Lung microvascular endothelial cell (primary cell): ENCODE measurements at places on chromosomes 1 and 21. TPM values are rescaled to one million over a fixed set of nuclear protein-coding genes. Genes with fewer than 3 reads are reported as not detected.

GRCh38 chr1:71083271-71083670 is 2.4 kb upstream of the ZRANB2 start:
- no peak for DNase-seq

- no peak for DNase-seq
Observed at GRCh38 chr1:183244466-183244865, 58.4 kb downstream of the LAMC2 start.

- no peak for DNase-seq
Observed at GRCh38 chr21:15557925-15558324, 171.9 kb upstream of the USP25 start.

DNA sequence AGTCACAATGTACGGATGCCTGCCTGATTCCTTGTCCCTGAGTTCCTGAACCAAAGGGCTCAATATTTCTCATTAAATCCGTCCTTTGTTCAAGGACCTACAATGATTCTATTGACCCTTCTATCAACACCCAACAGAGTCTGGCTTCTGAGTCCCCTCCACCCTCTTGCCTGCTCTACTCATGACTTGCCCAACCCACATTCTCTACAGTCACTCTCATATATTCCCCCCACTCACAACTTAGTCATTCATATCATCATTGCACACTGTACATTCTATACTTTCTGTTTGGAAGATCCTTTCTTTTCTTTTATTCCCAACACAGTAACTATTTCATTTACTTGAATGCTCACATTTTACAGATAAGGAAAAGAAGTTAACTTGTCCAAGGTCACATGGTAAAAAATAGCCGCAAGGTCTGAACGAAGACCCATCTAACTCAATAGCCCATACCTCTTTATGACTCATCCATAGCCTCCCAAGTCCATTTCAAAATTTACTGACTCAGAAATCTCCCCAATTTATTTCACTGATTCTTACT is 3.6 kb downstream of the OTUD7B start:
- no peak for DNase-seq

- no peak for DNase-seq
Observed at GRCh38 chr1:155872527-155872926, 13.2 kb downstream of the SYT11 start.

C1QC gene
- total RNA-seq, result not detected in 2 replicates

CYP4Z1 gene
- total RNA-seq, result 0.20 TPM in 1 of 2 replicates, not detected in the other

DNA sequence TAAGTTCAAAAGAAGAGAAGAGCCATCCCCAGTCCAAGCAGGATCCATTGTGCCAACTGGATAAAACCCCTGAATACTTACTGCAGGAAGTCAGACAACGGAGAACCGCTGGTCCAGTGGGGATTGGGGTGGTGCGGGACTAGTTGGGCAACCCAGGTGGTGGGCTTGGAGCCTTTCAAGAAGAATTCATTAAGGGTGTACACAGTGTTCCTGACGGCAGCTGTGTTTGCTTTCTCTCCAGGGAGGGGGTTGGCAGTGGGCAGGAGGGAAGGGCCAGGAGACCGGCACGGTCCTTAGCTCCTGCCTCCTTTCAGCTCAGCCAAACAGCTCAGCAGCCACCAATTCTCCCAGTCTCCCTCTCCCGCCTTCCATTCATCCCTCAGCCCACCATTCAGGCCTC is 7.1 kb upstream of the CDK18 start:
- DNase-seq, result no peak

- DNase-seq, result no peak
Observed at GRCh38 chr1:3677484-3677883, 25.2 kb downstream of the TP73 start.

DNA sequence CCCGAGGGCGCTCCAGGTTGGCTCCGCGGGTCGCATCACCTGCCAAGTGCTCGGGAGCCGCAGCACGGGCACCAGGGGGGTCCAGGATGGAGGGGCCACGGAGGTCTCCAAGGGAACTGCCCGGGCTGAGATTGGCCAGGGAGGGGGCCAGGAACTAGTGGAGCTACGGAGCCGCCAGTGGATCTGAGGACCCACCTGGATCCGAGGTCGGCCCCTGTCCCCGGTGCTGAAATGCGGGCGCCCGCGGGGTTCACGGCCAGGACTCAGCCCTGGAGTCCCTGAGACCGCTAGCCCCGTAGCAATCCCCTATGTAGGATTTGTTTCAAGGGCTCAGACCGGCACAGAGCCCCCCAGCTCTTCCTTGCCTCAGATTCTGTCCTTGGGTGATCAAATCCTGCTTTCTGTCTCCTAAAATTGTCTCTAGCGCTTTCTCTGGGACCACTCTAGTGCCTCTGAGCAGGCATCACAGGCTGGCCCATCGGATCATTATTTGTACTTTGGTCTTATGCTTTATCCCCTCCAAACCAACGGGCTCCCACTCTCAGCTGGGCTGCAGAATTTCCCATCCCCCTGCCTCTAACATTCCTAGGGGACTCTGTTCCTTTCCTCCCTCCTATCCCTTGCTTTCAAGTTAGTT is 27.3 kb downstream of the KIAA2013 start:
- peak; percentile 33 for DNase-seq

GRCh38 chr1:183989078-183989577 is 48.4 kb downstream of the COLGALT2 start:
- DNase-seq, result no peak

KRTAP19-3 gene
- total RNA-seq, result not detected in 2 replicates

CHI3L2 gene
- not detected in 2 replicates for total RNA-seq

DNA sequence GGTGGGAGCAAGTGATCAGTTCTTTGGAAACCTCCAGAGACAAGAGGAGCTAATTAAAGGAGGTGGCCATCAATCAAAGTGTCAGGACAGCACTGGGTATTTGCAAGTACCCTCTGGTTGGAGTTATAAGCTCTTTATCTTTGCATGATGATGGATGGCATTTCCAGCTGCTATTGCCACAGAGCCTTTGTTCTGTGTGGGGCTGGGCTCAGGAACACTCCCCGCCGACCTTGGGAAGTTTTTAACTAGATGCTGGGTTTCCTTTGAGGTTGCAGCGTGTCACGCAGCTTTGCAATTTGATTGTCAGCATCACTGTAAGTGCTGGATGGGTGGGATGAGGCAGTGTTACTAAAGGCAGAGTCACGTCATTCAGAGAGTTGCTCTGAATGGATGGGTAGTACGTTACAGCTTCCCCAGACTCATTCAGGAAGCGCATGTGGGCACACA is 68.9 kb downstream of the CNIH3 start:
- peak; percentile 27 for DNase-seq

- peak; percentile 56 for DNase-seq
Observed at GRCh38 chr1:225474986-225475820, 47.4 kb upstream of the LBR start.

OR2L5 gene
- not detected in 2 replicates for total RNA-seq

G0S2 gene
- total RNA-seq, result 0.20 and 3.7 TPM in 2 replicates

DNA sequence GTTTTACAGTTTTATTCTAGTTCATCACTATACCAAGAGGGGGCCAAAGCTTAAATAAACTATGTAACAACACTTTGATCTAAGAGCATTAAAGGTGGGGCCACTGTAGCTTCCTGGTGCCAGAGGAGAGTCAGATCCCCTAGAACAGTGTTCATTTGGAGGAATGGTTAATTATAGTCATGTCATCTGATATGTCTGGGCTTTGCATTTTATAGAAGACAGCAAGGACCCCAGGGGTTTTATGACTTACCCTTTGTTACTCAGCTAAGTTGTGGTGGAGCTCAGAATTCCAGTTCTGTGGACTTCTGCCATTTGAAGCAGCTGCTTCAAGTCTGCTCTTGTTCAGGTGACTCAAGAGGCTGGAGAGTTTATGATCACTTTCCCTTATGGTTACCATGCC is 16.7 kb downstream of the KDM4A start:
- DNase-seq, result no peak

VASH2 gene
- total RNA-seq, result under 0.01 TPM in 2 replicates

GRCh38 chr1:246506367-246506673 is 759 bp downstream of the SMYD3 start:
- no peak for DNase-seq

DNA sequence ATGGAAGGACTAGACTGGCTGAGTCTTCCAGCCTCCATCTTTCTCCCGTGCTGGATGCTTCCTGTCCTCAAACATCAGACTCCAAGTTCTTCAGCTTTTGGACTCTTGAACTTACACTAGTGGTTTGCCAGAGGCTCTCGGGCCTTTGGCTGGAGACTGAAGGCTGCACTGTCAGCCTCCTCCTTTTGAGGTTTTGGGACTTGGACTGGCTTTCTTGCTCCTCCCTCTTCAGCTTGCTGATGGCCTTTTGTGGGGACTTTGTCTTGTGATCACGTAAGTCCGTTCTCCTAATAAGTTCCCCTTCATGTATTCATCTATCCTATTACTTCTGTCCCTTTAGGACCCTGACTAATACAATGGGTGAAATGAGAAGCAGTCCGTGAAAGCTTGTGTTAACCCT is 196.4 kb downstream of the KAZN start:
- DNase-seq, result no peak

IVL gene
- not detected in 2 replicates for total RNA-seq

PTPN14 gene
- total RNA-seq, result 57.1 and 71.8 TPM in 2 replicates

GRCh38 chr1:153352523-153352922 is 3.9 kb upstream of the PGLYRP4 start:
- DNase-seq, result peak; percentile 67

RAD54L gene
- 0.79 and 2.2 TPM in 2 replicates for total RNA-seq

DNA sequence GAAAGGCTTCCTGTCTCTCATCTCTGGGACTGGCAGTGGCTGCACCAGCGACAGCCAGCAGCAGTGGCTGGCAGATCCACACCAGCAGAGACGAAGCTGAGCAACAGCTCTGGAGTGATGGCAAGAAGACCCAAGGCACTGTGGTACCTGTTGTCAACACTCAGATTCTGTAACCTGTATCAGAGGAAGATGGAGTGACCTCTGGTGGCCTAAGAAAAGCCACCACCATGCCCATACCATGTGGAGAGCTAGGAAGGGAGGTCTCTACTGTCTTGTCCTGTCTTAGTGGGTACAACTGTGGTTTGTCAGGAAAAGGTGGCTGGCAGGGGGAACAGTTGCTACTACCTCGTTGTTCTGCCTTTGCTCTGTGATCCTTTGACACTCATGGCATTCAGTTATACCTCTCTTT is 22.5 kb upstream of the RHBDL2 start:
- DNase-seq, result no peak

- no peak for DNase-seq
Observed at GRCh38 chr1:219686171-219686570, 73.3 kb upstream of the ZC3H11B start.

GRCh38 chr1:194908643-194909042 is 1699.6 kb downstream of the KCNT2 start:
- DNase-seq, result no peak

DNA sequence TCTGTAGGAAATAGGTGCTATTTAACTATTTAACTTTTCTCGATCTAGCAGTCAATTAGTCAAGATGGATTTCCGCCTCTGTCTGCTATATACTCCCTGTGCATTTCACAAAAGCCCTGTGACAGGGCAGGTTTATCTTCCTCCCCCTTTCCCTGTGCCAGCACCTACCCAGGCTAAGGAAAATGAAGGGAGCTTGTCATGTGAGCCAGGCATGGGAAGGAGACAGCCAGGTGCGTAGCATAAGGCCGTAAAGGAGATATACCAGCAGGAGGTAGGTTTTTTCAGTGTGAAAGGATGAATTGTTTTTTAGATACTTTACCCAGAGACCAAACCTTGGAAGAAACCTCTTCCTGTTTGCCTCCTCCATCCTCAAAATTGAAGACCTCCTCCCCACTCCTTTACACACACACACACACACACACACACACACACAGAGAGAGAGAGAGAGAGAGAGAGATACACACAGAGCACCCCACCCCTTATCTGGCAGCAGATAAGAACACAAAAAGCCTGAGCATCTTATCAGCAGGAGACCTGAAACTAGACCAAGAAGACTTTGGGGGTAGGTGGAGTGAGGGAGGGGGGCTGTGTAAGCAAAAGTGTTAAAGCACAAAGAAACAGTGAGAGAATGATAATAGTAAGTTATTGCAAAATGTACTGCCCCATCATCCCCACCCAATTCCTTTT is 12.0 kb upstream of the TARBP1 start:
- DNase-seq, result no peak

- no peak for DNase-seq
Observed at GRCh38 chr1:213399695-213400094, 348.7 kb downstream of the RPS6KC1 start.

DNA sequence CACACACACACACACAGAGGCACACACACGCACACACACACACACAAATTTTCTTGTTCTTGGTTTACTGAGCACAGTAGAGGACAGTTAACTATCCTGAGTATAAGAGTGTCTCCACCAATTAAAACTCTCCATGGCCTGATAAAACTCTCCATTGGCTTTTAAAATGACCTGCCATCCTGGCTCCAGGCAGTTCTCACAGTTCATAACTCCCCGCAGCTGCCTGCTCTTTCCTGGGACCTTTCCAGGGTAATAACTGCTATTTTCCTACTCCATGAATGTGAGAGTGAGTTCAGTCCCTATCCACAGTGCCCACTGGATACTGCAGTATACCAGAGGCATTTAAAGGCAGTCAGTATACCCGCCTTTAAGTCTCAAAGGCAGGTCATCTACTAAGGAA is 351.5 kb downstream of the PLPP3 start:
- DNase-seq, result no peak

GRCh38 chr1:218339267-218339831 is 5.8 kb upstream of the TGFB2 start:
- peak; percentile 63 for DNase-seq

AKR7A3 gene
- under 0.01 and 0.22 TPM in 2 replicates for total RNA-seq

- DNase-seq, result no peak
Observed at GRCh38 chr1:230891413-230891812, 23.1 kb upstream of the C1orf198 start.

LRRC38 gene
- total RNA-seq, result 0.22 and 0.40 TPM in 2 replicates

- peak; percentile 64 for DNase-seq
Observed at GRCh38 chr1:9181990-9182783, 52.4 kb upstream of the H6PD start.

DNA sequence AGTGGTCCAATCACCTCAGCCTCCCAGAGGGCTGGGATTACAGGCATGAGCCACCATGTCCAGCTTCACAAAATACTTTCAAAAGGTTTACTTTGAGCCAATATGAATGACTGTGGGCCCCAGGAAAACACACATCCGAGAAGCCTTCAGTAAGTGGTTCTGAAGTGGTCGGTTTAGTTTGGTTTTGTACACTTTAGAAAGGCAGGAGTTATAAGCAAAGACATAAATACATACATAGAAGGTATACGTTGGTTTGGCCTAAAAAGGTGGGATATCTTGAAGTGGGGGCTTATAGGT is 3.2 kb upstream of the MIB2 start:
- no peak for DNase-seq

NBPF4 gene
- not detected in 2 replicates for total RNA-seq

PLA2G2F gene
- not detected in 2 replicates for total RNA-seq

- DNase-seq, result no peak
Observed at GRCh38 chr1:155085504-155086127, 7.0 kb downstream of the EFNA3 start.

DNA sequence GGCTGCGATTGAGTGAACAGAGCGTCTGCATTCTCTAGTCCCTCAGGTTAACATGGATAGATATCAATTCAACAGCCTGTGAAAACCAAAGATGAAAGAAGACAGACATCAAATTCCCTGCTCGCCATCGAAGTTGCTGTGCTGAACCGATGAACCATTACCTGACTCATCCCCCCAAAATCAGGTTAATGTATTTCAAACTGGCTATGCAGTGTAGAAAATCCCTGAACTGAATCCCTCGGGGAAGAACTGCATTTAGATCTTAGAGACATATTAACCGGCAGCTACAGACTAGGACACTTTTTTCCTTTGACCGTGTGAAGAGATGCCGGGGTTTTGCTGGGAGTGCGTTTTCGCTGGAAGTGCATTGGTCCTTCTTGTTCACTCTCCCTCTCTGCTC is 213.2 kb upstream of the KIAA0040 start:
- no peak for DNase-seq

- DNase-seq, result no peak
Observed at GRCh38 chr1:156162430-156163037, 9.1 kb downstream of the SEMA4A start.

OPTC gene
- not detected in 2 replicates for total RNA-seq
